ENCODE measurements at places on chromosomes 5 and 9.

DNA sequence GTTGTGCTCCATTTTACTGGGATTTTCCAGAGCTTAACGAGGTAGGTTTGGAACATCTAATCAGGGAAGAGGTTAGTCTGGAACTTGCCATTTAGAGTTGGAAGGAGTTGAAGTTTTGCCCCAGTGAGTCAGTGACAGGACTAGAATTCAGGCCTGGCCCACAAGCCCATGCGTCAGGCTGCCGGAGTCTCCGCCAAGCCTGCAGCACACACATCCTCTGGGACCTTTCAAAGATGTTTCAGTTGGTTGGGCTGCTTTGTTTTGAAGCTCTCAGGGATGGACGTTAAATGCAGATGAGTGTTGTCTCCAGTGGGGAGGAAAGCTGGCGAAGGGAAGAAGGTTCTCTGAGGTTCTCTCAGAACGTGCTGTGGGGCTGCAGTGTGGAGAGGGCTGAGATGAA, 147.0 kb downstream of the PSAT1 start:
- DNase-seq = no peak

DNA sequence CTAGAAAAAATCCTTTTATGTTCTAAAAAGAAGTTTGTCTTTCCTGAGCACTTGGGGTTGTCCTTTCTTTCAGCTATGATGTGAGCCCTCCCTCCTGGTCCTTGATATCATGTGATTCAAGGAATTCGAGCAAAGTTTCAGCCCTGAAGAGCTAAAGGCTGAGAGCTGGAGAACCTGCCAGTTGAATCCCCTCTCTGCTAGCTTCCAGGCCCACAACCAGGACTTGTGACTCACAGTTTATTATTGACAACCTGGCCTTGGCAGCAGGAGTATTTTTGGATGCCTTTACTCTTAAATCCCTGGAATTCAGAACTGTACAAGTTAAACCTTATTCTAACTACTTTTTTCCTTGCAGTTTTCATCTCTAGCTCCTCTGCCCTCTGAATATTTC, 182.8 kb downstream of the SPOCK1 start:
- DNase-seq = no peak

DNA sequence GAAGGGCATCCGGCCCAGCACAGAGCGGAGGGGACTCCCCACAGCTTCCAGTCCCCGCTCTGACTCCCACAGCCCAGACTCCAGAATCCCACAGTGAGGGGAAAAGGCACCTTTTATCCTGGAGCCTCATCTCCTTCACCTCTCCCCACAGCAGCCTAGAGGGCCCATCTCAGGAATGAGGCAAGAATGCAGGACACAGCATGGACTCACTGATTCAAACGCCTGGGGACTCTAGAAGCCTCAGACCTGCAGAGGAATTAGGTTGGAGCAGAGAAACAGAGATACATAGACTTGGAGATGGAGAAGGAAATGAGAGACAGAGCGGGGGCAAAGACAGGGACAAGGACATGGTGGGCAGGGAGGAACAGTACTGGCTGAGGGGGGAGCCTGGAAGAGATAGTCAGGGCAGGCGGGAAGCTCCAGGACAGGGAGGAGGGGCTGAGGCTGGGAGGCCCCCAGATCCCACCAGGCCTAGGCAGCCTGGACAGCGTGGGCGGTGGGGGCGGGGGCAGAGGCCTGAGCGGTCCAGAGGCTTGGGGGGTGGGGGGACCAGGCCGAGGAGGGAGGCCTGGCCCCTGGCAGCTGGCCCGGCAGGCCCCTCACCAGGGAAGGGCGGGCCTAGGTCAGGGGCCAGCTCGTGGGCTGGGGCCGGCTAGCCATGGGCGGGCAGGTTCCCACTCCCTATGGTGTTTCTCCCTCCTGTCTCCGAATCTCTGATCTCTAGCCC, 15.8 kb downstream of the CNTFR start:
- DNase-seq = no peak

DNA sequence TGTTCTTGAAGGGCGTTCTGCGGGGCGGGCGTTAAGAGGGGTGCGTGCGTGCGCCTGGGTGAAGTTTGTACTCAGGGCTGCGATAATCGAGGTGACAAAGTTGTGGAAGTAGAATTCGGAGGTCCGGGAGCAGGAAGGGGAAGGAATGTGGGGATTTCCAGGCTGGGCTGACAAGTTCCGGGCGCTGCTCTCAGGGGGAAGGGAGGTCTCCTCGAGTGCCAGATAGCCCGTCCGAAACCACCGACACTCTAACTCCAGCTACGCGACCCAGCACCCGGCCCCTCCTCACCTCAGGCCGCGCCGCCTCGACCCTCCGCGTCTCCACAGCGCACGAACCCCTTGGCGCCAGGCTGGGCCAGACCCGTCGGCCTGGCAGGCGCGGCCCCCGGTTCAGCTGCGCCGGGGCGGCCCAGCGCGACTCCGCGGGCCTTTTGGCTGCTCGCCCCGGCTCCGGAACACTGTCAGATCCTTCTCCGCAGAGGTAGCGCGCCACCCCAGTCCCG, at the start of gene IL6ST:
Gene IL6ST, minus strand, starts transcription at position 469 of the 503 bp plus-strand sequence. CDS start 18,685 bp downstream, outside the sequence.
- no peak for DNase-seq

DNA sequence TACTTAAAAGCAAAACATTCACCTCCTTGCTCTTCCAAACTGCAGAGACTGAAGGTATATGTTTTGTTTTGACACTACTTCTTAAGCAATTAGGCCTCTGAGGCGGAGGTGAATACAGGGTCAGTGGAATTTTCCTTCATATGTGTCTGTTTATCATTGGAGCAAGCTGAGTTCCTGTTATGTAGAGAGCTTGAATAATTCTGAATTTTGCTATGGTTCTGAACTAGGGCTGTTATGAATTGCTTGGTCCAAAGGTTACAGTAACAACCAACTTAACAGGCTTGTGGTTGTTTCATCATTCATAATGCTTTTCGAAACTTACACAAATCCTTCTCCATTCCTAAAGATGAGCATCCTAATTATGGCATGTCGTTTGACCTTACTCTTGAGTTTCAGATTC, 444.6 kb upstream of the MEF2C start:
- DNase-seq = no peak

GRCh38 chr9:135021393-135021789, 66.1 kb upstream of the OLFM1 start:
- no peak for DNase-seq
